Endodermal cell (in vitro differentiated cells): ENCODE measurements at places on chromosomes 6 and 20. TPM values are rescaled to one million over a fixed set of nuclear protein-coding genes. Genes with fewer than 3 reads are reported as not detected.
A peak's percentile ranks its signal among the peaks of the same experiment; 100 is the strongest.

The THEMIS gene
- not detected in 3 replicates for total RNA-seq

The RGS17 gene
- 1.7 and 2.3 TPM in 2 replicates for total RNA-seq

The HCRTR2 gene
- 0.23 and 0.29 TPM in 2 replicates for total RNA-seq

The OOEP gene
- not detected in 2 replicates for total RNA-seq

The CLVS2 gene
- total RNA-seq, result 35.5 and 38.9 TPM in 2 replicates

The RBM24 gene
- 18.9 to 27.0 TPM (median 19.8 TPM) in 3 replicates for total RNA-seq

The ANKRD60 gene
- not detected in 3 replicates for total RNA-seq

The SLC35F1 gene
- total RNA-seq, result 12.1 to 13.2 TPM (median 12.8 TPM) in 3 replicates

The MUC22 gene
- not detected in 3 replicates for total RNA-seq

The PLA2G7 gene
- 0.68 and 1.1 TPM in 2 replicates for total RNA-seq

The ADGRF1 gene
- total RNA-seq, result not detected in 3 replicates

The KHDC3L gene
- total RNA-seq, result not detected in 2 replicates

DNA sequence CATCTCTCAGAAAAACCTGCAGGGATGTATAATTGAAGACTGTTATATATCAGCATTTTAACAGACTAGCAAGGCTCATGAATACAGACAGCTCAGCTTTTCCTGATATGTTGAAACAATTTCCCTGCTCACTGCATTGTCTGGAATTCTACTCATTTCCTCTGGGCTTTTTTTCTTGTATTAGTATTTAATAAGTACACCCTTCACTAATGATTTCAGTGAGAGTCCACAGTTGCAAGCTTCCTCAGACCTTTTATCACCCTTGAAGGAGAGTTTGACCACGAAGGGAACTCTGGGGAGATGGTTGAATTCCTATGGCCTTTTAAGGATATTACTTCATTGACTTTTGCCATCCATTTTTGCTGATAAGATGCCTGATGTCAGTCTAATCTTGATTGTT is 248.7 kb downstream of the ADGB start:
- H3K27me3 ChIP-seq, result no peaks in the 10 kb centered on the region
- no peaks in the 10 kb centered on the region for H3K4me1 ChIP-seq
- H3K27ac ChIP-seq, result no peak overlapping the region
- no peak overlapping the region for H3K4me3 ChIP-seq
- no peak for DNase-seq

GRCh38 chr6:28747631-28748157 is 176.1 kb downstream of the TRIM27 start:
- peak overlapping the region; percentile 76 for H3K4me3 ChIP-seq
- H3K36me3 ChIP-seq, result no peaks in the 10 kb centered on the region
- H3K27ac ChIP-seq, result no peak overlapping the region
- DNase-seq, result peak; percentile 94
- peaks cover 34% of the 10 kb centered on the region for H3K27me3 ChIP-seq

- H3K27me3 ChIP-seq, result peaks cover 24% of the 10 kb centered on the region
- no peak overlapping the region for H3K4me3 ChIP-seq
- no peak for DNase-seq
- no peak overlapping the region for H3K27ac ChIP-seq
Measured at GRCh38 chr20:64219202-64219601, 36.3 kb upstream of the PCMTD2 start.

- no peak for DNase-seq
- H3K4me1 ChIP-seq, result no peaks in the 10 kb centered on the region
- no peaks in the 10 kb centered on the region for H3K27me3 ChIP-seq
- no peak overlapping the region for H3K27ac ChIP-seq
- H3K4me3 ChIP-seq, result no peak overlapping the region
Measured at GRCh38 chr6:1263850-1264377, 48.0 kb upstream of the FOXQ1 start.

DNA sequence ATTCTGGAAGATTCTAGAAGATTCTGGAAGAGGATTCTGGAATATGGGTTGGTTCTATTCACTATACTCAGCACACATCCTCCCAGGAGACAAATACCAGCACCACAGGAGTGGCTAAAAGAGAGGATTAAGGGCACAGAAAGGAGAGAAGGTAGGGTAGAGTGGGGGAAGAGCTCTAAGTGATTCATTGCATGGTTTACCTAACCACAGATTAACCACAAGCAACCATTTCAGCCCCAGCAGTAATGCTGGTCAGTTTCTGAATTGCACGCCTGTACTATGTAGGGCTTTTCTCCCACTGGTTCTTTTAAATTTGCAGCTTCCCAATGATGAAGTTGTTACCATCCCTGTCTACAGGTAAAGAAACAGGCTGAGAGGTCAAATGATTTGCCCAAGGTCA is 192.7 kb upstream of the PMEPA1 start:
- no peaks in the 10 kb centered on the region for H3K36me3 ChIP-seq
- H3K4me3 ChIP-seq, result no peak overlapping the region
- no peaks in the 10 kb centered on the region for H3K27me3 ChIP-seq
- DNase-seq, result no peak

- no peaks in the 10 kb centered on the region for H3K27me3 ChIP-seq
- H3K4me1 ChIP-seq, result no peaks in the 10 kb centered on the region
- H3K36me3 ChIP-seq, result peaks cover 58% of the 10 kb centered on the region
- no peak overlapping the region for H3K27ac ChIP-seq
- no peak overlapping the region for H3K4me3 ChIP-seq
Measured at GRCh38 chr6:36967301-36967700, 12.8 kb downstream of the PI16 start.

GRCh38 chr6:99711302-99711701 is 104.7 kb downstream of the PRDM13 start:
- no peaks in the 10 kb centered on the region for H3K36me3 ChIP-seq
- no peak overlapping the region for H3K4me3 ChIP-seq
- DNase-seq, result no peak
- H3K4me1 ChIP-seq, result no peaks in the 10 kb centered on the region
- no peak overlapping the region for H3K27ac ChIP-seq

GRCh38 chr20:17889226-17889625 is 79.4 kb downstream of the SNX5 start:
- H3K4me1 ChIP-seq, result no peaks in the 10 kb centered on the region
- no peaks in the 10 kb centered on the region for H3K36me3 ChIP-seq
- H3K27me3 ChIP-seq, result no peaks in the 10 kb centered on the region
- no peak for DNase-seq

- H3K27me3 ChIP-seq, result no peaks in the 10 kb centered on the region
- H3K36me3 ChIP-seq, result no peaks in the 10 kb centered on the region
- no peak overlapping the region for H3K27ac ChIP-seq
- H3K4me1 ChIP-seq, result no peaks in the 10 kb centered on the region
- DNase-seq, result no peak
Measured at GRCh38 chr6:72287801-72288200, 334.1 kb upstream of the KCNQ5 start.

DNA sequence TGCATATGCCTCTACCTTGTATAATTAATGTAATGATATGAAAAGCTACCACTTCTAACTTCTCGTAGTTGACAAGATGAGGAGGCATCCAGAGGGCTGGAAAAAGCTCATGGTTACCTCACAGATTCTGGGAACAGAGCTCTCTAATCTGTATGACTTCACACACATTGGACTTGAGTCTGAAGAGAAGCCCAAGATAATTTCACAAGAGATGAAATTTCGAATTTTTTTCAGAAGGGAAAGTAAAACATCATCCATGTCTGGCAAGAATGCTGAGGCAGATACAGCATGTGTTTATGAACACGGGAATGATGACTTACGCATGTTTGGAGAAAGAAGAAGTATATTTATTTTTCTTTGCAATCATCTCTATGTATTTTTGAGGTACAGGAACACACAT is 141.8 kb upstream of the TENT5A start:
- H3K27me3 ChIP-seq, result no peaks in the 10 kb centered on the region
- H3K4me1 ChIP-seq, result peaks cover 24% of the 10 kb centered on the region

DNA sequence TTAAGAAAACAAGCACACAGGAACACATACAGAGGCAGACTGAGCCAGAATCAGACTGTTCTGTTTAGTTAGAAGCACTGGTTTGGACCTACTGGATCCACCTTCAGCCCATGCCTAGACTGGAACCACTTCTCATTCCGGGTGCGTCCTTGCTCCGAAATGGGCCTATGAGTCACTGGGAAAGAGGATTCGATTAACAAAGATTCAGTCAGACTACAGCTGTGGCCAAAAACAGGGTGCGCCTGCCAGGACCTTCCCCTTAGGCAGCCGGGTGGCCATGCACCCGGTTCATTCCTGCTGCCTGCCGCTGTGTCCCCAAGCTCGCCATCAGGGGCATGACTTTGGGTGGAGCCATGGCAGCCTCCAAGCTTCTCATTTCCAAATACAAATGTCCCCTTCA is 14.5 kb upstream of the KCNK5 start:
- no peak overlapping the region for H3K27ac ChIP-seq
- H3K36me3 ChIP-seq, result no peaks in the 10 kb centered on the region
- H3K27me3 ChIP-seq, result no peaks in the 10 kb centered on the region
- H3K4me3 ChIP-seq, result no peak overlapping the region
- peaks cover 6% of the 10 kb centered on the region for H3K4me1 ChIP-seq

DNA sequence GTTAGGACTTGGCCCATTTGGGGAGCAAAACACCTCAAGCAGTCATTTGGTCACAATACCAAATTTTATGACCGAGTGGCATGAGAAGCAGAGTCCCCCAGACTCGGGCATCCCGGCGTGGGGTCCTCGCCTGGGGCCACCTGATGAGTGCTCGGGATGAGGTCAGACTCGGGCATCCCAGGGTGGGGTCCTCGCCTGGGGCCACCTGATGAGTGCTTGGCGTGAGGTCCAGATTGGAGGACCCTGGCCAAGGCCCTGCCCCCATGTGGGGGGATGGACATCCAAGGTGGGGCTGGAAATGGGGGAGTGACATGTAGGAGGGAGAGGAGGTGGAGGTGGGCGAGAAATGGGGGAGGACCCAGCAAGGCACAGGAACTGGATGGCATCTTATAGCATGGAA is 56.1 kb upstream of the CST7 start:
- no peak overlapping the region for H3K27ac ChIP-seq
- no peaks in the 10 kb centered on the region for H3K27me3 ChIP-seq
- DNase-seq, result no peak
- no peaks in the 10 kb centered on the region for H3K36me3 ChIP-seq

DNA sequence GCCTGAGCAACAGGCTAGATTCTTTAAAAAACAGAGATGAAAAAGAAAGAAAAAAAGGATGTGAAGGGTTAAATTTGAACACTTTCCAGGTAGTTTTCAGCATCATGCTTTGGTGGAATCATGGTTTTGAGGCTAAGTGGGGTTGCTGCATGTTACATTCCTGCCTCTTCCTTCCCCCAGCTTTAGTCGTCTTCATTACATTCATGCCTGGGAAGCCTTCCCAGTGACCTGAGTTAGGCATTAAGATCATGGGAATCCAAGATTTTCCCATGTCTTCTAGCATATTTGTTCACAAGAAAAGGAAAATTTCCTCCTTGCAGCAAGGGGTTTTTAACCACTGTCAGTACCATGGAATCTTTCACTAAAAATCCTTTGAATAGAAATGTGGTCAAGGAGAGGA is 12.0 kb downstream of the TPX2 start:
- H3K36me3 ChIP-seq, result peaks cover 27% of the 10 kb centered on the region
- no peaks in the 10 kb centered on the region for H3K27me3 ChIP-seq
- no peak for DNase-seq
- H3K27ac ChIP-seq, result no peak overlapping the region
- no peak overlapping the region for H3K4me3 ChIP-seq

DNA sequence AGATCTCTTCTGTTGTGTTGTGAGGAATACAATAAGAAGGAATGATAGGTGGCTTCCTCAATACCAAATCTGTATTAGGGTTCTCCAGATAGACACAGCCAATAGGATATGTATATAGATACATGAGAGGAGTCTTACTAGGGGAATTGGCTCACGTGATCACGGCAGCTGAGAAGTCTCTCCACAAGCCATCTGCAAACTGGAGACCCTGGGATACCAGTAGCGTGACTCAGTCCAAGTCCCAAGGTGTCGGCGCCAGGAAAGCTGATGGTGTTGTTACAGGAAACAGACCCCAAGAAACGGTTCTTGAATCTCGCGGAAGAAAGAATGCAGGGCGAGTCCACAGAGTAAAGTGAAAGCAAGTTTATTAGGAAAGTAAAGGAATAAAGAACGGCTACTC is 61.4 kb downstream of the SYTL3 start:
- DNase-seq, result no peak
- no peaks in the 10 kb centered on the region for H3K27me3 ChIP-seq
- H3K36me3 ChIP-seq, result no peaks in the 10 kb centered on the region
- peaks cover 17% of the 10 kb centered on the region for H3K4me1 ChIP-seq

- peak; percentile 86 for DNase-seq
- H3K27me3 ChIP-seq, result peaks cover 80% of the 10 kb centered on the region
- no peaks in the 10 kb centered on the region for H3K36me3 ChIP-seq
- H3K27ac ChIP-seq, result no peak overlapping the region
- H3K4me1 ChIP-seq, result peaks cover 3% of the 10 kb centered on the region
- peak overlapping the region; percentile 72 for H3K4me3 ChIP-seq
Measured at GRCh38 chr6:75201901-75202672, 3.8 kb downstream of the COL12A1 start.

- no peak for DNase-seq
- no peaks in the 10 kb centered on the region for H3K36me3 ChIP-seq
- no peaks in the 10 kb centered on the region for H3K4me1 ChIP-seq
- no peak overlapping the region for H3K27ac ChIP-seq
Measured at GRCh38 chr6:156464100-156464878, 312.9 kb upstream of the ARID1B start.

DNA sequence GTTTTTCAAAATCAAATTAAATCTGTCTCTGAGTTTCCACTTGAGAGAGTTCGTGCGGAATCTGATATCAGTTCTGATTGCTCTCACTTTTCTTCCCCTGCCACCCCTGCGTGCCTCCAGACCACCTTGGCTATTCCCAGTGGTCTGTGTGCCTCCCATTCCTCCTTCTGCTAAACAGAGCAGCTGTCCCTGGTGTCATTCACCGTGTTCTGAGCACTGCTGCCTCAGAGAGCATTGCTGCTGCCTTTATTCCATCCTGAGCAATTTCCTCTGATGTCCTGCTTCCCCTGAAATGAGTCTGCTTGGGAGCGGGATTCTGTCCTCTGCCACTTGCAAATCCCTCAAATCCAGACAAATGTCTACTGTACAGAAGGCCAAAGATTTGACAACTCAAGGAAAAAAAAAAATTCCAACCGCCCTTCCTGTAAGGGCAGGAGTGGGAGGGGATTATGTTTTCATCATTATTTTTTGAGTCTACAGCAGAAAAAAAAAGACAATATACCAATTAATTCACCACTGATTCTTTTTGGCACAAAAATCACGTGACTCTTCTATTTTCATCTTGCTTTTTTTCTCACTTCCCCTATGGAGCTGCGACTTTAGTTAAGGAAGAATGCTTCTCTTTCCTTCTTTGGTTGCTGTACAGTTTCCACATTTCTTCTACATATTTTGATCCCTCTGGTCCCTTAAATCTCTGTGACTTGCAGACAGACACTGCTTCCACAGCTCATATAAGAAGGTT is 833.0 kb downstream of the EPHA7 start:
- H3K36me3 ChIP-seq, result no peaks in the 10 kb centered on the region
- no peaks in the 10 kb centered on the region for H3K27me3 ChIP-seq
- H3K27ac ChIP-seq, result no peak overlapping the region
- no peak overlapping the region for H3K4me3 ChIP-seq

- H3K27me3 ChIP-seq, result no peaks in the 10 kb centered on the region
- no peaks in the 10 kb centered on the region for H3K36me3 ChIP-seq
- no peak for DNase-seq
Measured at GRCh38 chr6:88119769-88120168, 46.4 kb downstream of the CNR1 start.
